NCI-H187 treated with DMSO at 0.1 percent for 48 hours (cell line): ENCODE measurements at places on chromosomes 5 and 9.

DNA sequence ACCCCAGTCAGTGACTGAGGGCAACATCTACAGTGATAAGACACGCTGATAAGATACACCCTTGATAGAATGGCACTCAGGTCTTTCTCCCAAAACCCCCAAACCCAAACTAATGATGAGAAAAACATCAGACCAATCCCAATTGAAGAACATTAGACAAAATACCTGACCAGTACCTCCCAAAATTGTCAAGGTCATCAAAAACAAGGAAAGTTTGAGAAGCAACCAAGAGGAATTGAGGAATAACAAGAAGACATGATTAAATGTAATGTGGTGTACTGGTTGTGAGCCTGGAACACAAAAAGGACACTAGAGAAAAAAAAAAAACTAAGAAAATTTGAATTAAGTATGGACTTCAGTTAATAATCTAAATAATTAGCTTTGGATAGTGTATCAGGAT, 222.8 kb downstream of the GAS1 start:
- DNase-seq: no peak

GRCh38 chr9:95587021-95587964, 70.5 kb upstream of the PTCH1 start:
- no peak for DNase-seq

DNA sequence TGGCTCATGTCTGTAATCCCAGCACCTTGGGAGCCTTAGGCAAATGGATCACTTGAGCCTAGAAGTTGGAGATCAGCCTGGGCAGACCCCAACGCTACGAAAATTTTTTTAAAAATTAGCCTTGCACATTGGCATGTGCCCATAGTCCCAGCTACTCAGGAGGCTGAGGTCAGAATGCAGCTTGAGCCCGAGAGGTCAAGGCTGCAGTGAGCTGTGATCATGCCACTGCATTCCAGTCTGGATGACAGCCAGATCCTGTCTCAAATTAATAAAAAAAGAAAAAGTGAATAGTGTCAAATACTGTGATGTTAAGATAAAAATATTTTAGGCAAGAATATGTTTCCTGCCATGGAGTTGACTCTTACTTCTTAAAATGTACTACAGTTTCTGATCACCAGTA, 5.3 kb downstream of the FBN2 start:
- no peak for DNase-seq

- no peak for DNase-seq
Observed at GRCh38 chr5:11890777-11891176, 13.5 kb downstream of the CTNND2 start.

DNA sequence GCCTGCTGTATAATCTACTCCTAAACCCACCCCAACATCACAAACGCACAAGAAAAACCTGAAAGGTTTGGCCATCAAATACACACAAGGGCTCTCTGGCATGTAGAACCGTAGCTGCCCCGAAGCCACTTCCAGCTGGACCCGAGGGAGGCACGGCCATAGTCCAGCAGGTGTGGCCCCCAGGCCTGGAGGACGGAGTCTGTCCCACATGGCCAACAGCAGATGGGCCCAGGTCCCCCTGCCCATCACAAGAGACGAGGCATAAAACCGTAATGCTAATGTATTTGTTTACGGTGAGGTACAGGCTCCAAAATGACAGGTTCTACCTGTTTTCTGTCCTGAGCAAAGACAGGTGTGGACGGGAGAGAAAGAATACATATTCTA, 234.2 kb downstream of the SYK start:
- no peak for DNase-seq

DNA sequence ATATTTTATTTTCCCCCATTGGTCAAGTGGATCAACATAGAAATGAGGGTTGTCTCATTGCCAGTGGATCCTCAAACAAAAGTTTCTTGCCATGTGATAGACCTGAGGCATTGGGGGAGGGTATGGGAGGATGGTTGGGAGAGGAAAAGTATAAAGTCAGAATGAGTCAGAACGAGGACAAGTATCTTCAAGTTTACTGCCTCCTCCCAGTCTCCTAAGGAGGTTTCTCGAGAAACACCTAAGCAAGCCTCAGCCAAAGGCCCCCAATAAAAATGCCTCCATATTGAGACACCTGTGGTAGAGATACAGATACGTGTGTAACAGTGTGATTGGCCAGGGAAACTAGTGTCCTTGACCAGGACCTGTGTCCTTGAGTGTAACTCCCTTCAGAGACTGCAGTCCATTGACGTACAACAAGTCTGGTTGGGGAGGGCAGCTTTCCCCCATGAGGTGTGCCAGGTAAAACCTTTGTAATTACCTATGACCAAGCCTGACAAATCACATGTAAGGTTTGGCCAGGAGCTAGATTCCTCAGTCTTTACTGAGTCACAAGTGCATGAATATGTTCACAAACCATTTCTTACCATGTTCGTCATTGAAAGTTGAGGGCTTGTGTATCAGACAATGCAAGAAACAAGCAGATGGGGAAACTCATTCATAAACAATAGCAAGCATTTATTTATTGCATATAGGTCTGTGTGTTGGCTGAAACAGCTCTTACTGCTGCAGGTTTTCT, 198.6 kb upstream of the SH3GL2 start:
- no peak for DNase-seq

GRCh38 chr5:56123531-56124243, 109.4 kb downstream of the ANKRD55 start:
- DNase-seq: no peak

- no peak for DNase-seq
Observed at GRCh38 chr5:119315516-119315949, 40.3 kb upstream of the TNFAIP8 start.

DNA sequence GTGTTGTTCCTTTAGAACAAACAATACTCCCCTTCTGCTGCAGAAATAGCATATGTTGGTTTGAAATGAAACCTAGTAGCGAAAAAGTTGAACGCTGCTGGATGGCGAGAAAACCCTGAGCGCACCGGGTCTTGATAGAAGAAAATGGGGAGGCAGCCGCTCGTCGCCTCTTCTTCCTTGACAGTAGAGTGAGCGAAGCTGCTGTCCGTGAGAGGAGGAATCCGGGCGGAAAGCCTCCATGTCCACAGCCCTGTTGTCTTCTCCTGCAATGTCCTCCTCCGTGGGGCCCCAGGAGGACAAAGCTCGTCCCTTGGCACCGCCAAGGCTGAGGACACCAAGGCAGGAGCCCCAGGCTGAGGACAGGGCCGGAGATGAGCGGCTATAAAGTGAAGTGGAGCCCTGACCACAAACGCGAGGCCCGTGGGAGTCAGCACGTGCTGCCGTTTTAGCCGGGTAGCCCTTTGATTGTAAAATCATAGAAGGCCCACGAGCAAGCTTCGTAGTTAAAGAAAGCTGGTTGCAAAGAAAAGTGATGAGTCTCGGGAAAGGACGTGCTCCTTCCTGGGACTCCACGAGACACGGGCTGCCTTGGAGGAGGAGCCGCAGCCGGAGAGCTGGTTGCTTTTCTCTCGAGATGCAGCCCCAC, 35.6 kb downstream of the MRPL36 start:
- DNase-seq: no peak

DNA sequence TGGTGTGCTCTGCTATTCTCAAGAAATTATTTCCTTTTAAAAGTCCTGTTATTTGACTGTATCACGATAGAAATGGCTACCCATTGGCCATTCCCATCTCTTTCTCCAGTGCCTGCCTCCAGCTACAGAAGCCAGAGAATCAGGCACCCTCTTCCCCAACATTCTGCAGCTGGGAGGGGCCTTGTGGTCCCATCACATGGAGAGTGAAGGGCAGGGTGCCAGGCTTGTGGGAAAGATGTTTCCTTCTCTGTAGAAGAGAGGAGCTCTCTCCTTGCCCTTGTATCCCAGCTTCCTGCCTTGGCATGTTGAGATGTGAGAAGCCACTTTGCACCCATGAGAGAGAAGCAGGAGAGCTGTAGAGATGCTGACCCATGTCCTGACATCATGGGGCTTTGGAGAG, 465.0 kb downstream of the MTRR start:
- no peak for DNase-seq

- no peak for DNase-seq
Observed at GRCh38 chr9:88645172-88645878, 110.3 kb downstream of the NXNL2 start.

DNA sequence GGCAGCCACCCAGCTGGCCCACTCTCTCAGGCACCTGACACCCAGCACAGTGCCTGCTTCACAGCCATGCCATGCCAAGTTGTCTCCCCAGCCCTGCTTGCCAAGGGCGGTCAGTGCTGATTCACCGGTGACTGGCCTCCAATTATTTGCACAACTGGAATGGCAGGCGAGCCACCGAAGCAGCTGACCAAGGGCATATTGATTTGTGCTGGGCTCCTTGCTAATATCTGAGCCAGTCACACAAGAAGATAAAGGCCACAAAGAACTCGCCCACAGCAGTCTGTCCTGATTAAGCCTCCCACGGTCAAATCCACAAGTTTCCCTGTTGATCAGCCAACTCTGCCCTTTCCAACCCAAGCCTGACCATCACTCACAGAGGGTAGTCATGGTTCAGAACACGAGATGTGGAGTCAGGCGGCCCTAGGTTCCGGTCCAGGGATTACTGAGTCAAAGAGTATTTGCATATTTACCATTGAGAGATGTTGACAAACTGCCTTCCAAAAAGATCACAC, 6.4 kb upstream of the EEIG1 start:
- no peak for DNase-seq

GRCh38 chr9:69812068-69813000, 8.3 kb upstream of the CFAP95 start:
- no peak for DNase-seq

GRCh38 chr9:79759460-79759859, 187.7 kb downstream of the TLE4 start:
- no peak for DNase-seq

DNA sequence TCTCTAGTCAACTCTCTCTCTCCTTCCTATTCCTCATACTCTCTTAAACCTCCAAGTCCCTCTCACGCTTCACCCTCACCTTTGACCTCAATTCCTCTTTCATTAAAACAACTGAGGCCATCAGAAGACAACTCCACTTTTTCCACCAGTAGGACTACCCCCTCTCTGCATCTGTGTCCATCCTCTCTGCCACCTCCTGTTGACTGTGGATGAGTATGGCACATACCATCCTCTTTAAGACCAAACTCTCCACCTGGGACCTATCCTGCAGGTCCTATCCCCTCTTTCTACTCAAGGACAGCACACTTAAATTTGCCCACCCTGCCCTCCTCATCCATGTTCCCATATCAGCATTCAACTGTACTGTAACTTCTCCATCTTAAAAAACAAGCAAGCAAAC, 89.2 kb downstream of the FOXD1 start:
- no peak for DNase-seq

DNA sequence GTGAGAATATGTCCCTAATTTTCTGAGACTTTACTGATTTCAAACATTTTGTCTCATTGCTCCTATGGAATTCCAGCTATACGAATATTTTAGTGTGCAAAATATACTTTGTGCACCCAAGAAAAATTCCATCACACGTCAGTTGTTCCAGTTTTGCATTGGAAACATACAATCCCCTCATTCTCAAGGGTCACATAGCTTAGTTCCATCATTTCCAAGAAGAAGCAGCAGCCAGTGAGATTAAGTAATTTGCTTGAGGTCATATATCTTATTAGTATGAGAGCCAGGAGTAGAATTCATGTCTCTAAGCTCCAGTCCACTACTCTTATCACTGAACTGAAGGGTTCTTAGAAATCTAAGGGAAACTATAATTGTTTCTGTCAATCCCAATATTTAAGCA, 746.7 kb upstream of the C9orf72 start:
- DNase-seq: no peak

GRCh38 chr9:93098236-93098946, 2.4 kb downstream of the CARD19 start:
- DNase-seq: no peak

GRCh38 chr5:156314416-156314815, 12.5 kb upstream of the SGCD start:
- no peak for DNase-seq

- no peak for DNase-seq
Observed at GRCh38 chr9:78962156-78962555, 609.6 kb upstream of the TLE4 start.

GRCh38 chr9:33719581-33720374, 75.6 kb upstream of the PRSS3 start:
- no peak for DNase-seq

DNA sequence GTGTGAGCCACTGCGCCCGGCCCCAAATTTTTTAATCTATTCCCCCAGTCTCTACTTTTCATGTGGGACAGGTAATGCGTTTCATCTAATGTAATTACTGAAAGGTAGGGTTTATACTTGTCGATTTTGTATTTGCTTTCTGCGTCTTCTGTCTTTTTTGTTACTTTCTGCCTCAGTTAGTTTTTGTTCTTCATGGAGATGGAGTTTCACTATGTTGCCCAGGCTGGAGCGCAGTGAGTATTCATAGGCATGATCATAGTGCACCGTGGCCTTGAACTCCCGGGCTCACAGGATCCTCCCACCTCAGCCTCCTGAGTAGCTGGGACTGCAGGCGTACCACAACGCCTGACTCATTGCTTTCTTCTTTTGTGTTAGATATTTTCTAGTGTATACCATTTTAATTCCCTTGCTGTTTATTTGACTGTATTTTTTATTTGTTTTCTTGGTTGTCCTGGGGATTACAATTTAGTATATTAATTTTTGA, 23.4 kb downstream of the EHMT1 start:
- DNase-seq: no peak

DNA sequence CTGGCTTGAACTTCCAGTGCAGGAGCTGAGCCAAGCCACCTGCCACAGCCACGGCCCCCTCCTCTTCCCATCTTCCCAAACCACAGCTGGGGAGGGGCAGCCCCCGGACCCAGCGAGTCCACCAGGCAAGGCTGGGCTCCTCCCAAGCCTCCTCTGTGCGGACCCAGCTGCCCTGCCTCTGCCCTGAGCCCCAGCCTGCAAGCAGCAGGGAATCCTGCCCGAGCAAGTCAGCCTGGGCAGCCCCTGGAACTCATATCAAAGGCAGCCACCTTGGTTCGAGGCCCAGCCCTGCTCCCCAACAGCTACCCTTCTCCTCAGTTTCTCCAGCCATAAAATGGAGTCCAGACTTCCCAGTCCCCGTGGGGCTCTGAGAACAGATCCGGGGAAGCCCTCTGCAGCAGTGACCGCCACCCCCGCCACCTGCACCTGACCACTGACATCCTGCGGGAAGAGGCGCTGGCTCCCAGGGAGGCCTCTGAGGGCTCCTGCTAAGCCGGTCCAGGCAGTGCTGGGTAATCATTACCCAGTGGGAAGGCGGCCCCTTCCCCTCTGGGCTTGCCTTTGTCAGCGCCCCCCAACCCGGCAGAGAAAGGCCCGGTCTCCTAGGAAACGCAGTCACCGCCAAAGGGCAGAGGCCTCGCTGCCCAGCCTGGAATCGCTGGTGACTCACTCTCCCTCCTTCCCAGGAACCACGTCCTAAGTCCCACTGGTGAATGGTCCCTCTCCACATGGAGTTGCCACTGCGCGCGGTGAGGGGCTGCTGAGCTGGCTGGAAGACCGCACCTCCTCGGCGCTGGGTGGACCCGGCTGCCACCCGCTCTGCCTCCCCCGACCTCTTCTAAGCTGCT, 1.5 kb downstream of the VAV2 start:
- DNase-seq: no peak

DNA sequence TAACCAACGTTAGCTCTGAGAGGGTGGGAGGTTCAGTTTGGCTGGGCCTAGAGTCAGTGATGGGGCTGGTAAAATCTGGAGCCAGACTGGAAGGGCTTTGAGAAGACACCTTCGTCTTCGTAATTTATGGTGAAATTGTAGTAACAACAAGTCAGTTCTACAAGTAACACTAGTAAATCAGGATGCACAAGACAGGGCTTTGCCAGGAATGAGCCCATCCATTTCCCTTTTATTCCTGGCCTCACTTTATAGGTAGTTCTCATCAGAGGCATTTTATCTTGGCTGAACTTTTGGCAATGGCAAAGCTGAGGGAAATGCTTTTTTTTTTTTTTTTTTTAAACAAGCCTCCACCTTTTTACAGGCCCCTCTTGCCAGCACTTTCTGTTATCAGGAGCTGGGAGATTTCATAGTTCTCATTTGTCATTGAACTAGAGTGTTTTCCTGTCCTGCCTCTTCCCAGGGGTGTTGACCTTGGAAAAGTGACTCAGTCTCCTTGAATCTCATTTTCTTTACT, 110.5 kb upstream of the KLF4 start:
- DNase-seq: no peak
